ENCODE measurements at places on chromosomes 4 and X.

DNA sequence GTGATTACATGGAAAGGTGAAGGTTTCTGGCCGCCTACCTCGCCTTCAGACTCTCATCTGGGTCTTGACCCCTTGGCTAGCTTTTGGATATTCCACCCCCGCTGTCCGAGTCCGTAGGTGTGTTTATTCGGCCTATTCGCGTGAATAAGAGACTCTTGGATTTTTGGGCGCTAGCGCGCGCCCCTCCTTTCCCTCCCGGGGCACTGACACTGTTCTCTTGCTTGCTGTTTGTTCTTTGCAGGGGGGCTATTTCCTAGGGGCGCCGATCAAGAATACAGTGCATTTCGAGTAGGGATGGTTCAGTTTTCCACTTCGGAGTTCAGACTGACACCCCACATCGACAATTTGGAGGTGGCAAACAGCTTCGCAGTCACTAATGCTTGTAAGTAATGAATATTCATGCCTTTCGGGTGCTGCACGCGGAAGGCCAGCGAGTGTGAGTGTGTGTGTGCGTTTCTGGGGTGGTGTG is 932 bp downstream of the GRIA2 start:
- DNase-seq, result no peak

DNA sequence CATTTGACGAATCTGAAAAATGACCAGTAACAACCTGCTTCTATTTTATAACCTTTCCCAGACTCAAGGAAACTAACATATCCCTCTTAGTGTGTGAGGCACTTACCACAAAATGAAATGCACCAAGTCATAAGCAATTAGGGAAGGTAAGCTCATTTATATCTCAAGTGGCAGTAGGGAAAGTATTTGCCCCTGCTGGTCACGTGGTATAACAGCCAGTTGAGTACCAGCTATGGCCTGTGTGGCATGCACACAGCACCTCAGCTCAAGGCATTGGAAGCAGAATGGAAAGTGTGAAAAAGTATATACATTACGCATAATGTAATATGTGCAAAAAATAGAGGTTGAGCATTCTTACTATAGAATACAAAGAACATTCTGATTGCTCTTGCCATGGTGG is 178.3 kb upstream of the GYPA start:
- no peak for DNase-seq

DNA sequence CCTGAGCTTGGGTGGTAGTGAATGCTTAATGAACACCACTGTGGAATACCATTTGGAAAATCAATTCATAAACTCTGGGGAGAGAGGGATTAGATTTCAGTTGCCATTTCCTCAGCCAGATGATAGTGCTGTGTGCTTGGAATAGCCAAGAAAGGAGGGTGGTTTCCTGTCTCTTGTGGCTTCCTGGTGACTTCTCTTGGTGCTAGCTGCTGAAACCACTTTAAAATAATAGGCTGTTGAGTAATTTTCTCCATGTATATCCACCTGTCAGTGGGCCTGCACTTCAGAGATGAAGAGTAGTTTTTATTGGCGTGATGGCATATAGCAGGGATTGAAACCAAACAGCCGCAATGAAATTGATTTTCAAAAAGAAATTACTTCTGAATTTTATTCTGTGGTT is 11.8 kb downstream of the EDA start:
- DNase-seq, result no peak

GRCh38 chr4:11451716-11452115 is 23.0 kb upstream of the HS3ST1 start:
- DNase-seq, result no peak

Data from stimulated activated naive B cell treated with anti-CD40 and anti-IgM and Interleukin-4, amounts not matched to agents 10 μg/mL and 1 μg/mL and 100 μg/mL, for 72 hours (primary cell).